Stimulated activated CD8-positive, alpha-beta memory T cell treated with anti-CD3 and anti-CD28 coated beads, Interleukin-15, amount 100 ng/mL, for 4 hours (primary cell): ENCODE measurements at places on chromosomes 2 and 18.

DNA sequence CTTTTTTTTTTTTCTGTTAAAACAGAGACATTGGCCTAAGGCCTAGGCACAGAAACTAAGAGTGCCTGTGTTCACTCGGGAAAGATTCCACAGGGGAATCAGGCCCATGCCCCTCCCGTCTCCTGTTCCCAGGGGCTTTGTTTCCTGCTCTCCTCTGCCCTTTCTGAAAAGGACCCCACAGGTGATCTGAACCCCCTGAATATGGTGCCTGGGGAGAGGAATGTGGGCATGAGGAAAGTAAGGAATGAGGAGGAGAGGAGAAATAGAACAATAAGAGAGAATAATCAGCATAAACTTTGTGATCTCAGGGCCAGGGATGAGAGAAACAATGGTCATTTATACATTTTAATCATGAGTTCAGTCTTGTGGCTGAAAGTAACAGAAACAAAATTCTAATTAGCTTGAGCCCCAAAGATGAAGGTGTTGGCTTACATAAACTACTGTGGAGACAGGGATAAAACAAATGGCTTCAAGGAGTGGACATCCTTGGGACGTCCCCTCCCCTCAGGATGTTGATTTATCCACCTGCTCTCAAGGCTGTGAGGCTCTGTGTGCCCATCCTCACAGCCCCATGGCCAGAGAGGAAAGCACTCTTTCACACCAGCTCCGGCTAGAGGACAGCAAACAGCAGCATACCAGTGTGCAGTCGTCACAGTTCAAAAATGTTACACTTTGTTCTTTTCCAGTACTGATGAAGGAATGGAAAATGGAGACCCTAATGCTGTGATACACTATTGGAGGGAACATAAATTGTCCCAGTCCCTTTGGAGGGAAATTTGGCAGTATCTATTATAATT, 46.4 kb upstream of the MRPL33 start:
- DNase-seq: no peak

- DNase-seq: no peak
Observed at GRCh38 chr18:42105394-42105793, 150.4 kb downstream of the PIK3C3 start.

GRCh38 chr18:58753976-58754375, 82.7 kb downstream of the MALT1 start:
- no peak for DNase-seq

DNA sequence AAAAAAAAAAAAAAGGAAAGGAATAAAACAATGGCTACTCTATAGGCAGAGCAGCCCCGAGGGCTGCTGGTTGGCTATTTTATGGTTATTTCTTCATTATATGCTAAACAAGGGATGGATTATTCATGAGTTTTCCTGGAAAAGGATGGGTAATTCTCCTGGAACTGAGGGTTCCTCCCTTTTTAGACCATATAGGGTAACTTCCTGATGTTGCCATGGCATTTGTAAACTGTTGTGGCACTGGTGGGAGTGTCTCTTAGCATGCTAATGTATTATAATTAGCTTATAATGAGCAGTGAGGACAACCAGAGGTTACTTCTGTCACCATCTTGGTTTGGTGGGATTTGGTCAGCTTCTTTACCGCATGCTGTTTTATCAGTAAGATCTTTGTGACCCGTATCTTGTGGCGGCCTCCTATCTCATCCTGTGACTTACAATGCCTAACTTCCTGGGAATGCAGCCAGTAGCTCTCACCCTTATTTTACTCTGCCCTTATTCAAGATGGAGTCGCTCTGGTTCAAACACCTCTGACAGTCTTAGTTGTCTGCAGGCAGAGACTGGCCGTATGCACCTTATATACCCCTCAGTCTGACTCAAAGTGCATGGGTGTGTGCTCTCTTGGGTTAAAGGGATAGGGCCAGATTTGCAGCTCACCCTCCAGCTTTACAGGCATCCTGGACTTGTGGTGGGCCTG, 57.7 kb downstream of the HAUS1 start:
- DNase-seq: no peak

- DNase-seq: no peak
Observed at GRCh38 chr2:24337890-24338289, 22.4 kb downstream of the ITSN2 start.
